ENCODE measurements at places on chromosomes 16 and 17. TPM values are rescaled to one million over a fixed set of nuclear protein-coding genes. Genes with fewer than 3 reads are reported as not detected.

PABPN1L gene
- not detected for total RNA-seq

RMI2 gene
- 39.2 TPM for total RNA-seq

CEP95 gene
- total RNA-seq, result 25.0 TPM

TEX19 gene
- 0.19 TPM for total RNA-seq

KRT13 gene
- total RNA-seq, result not detected

TBC1D3B gene
- total RNA-seq, result 2.5 TPM

CBFA2T3 gene
- total RNA-seq, result 35.4 TPM

PTX4 gene
- total RNA-seq, result not detected

VAMP2 gene
- 27.8 TPM for total RNA-seq

C17orf67 gene
- 2.6 TPM for total RNA-seq

C1QTNF1 gene
- 0.21 TPM for total RNA-seq

MAP2K6 gene
- total RNA-seq, result 24.6 TPM

SOX9 gene
- total RNA-seq, result 18.2 TPM

LRRC75A gene
- total RNA-seq, result 0.05 TPM

CCDC78 gene
- 16.2 TPM for total RNA-seq

SLFN13 gene
- total RNA-seq, result 64.4 TPM

CCL8 gene
- total RNA-seq, result not detected

ASPA gene
- not detected for total RNA-seq

PYY gene
- total RNA-seq, result not detected

ORC6 gene
- total RNA-seq, result 33.8 TPM
